ENCODE measurements at places on chromosomes 4 and X. TPM values are rescaled to one million over a fixed set of nuclear protein-coding genes. Genes with fewer than 3 reads are reported as not detected.

Gene GAGE12J
- total RNA-seq, result not detected

GRCh38 chr4:124710911-124711310 is 1.6 kb downstream of the ANKRD50 start:
- H3K27me3 ChIP-seq, result peaks cover 4% of the 10 kb centered on the region
- H3K27ac ChIP-seq, result no peak overlapping the region
- no peaks in the 10 kb centered on the region for H3K36me3 ChIP-seq
- H3K4me3 ChIP-seq, result no peak overlapping the region
- H3K4me1 ChIP-seq, result peaks cover 9% of the 10 kb centered on the region
- no peak for DNase-seq

GRCh38 chr4:99219072-99219471 is at the start of gene ADH6:
Gene ADH6 (minus strand): TSS chr4:99219246. CDS start chr4:99219152, 94 bp downstream.
- H3K36me3 ChIP-seq, result no peaks in the 10 kb centered on the region
- no peak within 1 kb of the TSS for H3K27ac ChIP-seq
- no peak within 1 kb of the TSS for H3K4me3 ChIP-seq
- no peaks in the 10 kb centered on the region for H3K27me3 ChIP-seq

GRCh38 chr4:122758033-122758432 is 25.5 kb downstream of the BBS12 start:
- H3K27ac ChIP-seq, result peak overlapping the region; percentile 12
- DNase-seq, result no peak
- no peaks in the 10 kb centered on the region for H3K36me3 ChIP-seq
- H3K4me3 ChIP-seq, result no peak overlapping the region
- peaks cover 33% of the 10 kb centered on the region for H3K27me3 ChIP-seq

- no peaks in the 10 kb centered on the region for H3K4me1 ChIP-seq
- no peak for DNase-seq
- H3K27ac ChIP-seq, result no peak overlapping the region
- peaks cover 11% of the 10 kb centered on the region for H3K27me3 ChIP-seq
These were observed 4.3 kb downstream of the AMTN start for GRCh38 chr4:70522626-70523025.

DNA sequence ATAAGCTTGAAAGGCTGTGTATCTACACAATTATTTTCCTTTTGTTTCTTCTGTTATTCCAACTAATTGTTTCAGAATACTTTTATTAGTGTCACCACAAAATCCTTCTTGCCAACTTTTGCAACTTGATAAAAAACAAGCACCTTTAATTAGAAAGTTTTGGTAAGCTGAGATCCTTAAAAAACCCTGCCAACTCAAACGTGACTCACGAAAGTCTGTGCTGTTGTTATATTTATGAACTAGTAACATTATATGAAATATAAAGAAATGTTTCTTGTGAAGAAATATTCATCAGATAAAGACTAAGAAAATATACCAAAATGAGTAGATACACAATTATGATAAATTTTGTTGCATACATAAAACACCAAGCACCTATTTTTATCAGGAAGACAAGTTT is 49.0 kb downstream of the HUWE1 start:
- peaks cover 2% of the 10 kb centered on the region for H3K27me3 ChIP-seq
- no peak overlapping the region for H3K27ac ChIP-seq
- no peak for DNase-seq
- H3K4me3 ChIP-seq, result no peak overlapping the region
- H3K36me3 ChIP-seq, result peaks cover 22% of the 10 kb centered on the region

Gene GABRA4
- not detected for total RNA-seq

DNA sequence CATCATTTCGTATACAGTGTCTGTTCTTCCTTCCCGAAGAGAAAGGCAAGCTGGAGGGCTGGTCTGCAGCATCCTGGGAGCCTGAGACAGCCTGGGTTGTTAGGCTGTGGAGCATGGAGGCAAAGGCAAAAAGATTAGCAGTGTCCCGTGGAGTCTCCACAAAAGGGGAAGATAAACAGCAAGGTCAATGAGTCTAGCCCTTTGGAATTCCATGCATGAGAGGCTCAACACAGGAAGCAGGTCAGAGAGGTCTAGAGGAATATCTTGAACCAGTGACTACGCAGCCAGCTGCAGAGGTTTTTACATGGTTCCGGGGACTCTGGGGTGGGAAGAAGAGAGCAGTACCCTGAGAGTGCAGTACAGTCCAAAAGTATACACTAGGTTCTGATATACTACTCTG is 12.2 kb upstream of the MCF2 start:
- H3K4me3 ChIP-seq, result no peak overlapping the region
- no peak overlapping the region for H3K27ac ChIP-seq
- no peak for DNase-seq
- H3K27me3 ChIP-seq, result no peaks in the 10 kb centered on the region

DNA sequence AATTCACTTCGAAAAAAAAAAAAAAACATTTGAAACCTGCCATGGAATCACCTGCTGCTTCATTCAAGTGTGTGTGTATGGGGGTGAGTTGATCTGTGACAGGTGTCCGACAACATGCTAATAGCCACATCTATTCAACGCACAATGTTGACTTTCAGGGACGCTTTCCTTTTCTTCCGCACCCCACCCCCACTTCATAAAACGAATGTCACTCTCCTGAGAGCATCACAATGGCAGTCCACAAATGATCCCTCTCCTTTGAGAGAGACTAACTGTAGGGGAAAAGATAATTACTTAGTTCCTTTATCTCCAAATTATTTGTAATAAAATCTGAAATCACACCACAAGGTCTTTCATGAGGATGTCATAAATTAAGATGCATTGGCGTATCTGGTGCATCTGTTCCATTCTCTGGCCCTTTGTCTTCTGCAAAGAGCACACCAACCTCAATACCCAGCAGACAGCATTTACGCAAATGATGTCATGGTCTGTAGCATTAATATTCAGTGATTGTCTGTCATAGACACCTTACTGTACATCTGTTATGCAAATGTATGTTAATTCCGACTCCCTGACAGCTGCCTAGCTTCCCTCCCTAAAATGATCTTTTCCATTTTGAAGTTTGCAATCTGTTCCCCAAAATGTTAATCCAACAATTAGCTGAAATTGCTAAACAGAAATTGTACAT is 640.0 kb upstream of the BOD1L1 start:
- no peaks in the 10 kb centered on the region for H3K4me1 ChIP-seq
- H3K27ac ChIP-seq, result no peak overlapping the region
- no peak overlapping the region for H3K4me3 ChIP-seq
- H3K27me3 ChIP-seq, result peaks cover 2% of the 10 kb centered on the region

Gene MAGT1
- 44.9 TPM for total RNA-seq

DNA sequence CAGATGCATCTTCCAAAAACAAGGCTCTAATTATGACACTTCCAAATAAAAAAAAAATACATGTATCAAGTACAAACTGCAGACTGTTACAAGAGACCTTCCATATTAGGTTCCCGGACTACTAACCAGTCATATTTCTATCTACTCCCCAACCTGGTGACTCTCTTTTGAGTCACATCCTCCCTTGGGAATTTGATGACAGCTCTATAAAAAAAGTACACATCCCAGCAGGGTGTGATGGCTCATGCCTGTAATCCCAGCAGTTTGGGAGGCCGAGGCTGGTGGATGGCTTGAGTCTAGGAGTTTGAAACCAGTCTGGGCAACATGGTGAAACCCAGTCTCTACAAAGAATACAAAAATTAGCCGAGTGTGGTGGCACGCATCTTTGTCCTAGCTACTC is 14.9 kb downstream of the RPGR start:
- H3K36me3 ChIP-seq, result no peaks in the 10 kb centered on the region
- H3K4me1 ChIP-seq, result no peaks in the 10 kb centered on the region
- no peak for DNase-seq
- no peak overlapping the region for H3K27ac ChIP-seq

DNA sequence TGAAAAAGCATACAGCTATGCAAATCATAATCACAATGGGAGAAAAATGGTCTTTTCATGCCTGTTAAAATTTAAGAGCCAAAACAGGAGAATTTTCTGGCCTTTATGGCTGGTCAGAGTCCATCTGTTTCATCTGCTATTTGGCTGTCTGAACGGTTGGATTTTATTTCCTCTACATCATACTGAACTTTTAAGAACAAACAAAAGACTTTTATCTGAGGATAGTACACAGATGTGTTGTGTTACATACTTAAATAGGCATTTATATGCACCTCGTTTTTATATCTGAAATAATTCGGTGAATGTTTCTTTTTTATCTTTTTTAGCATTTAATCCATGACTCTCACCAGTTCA is 18.0 kb upstream of the WWC2 start:
- no peak overlapping the region for H3K4me3 ChIP-seq
- H3K27me3 ChIP-seq, result peaks cover 4% of the 10 kb centered on the region
- no peak for DNase-seq
- H3K36me3 ChIP-seq, result no peaks in the 10 kb centered on the region
- H3K4me1 ChIP-seq, result no peaks in the 10 kb centered on the region
- no peak overlapping the region for H3K27ac ChIP-seq

Gene PCDH7
- not detected for total RNA-seq

DNA sequence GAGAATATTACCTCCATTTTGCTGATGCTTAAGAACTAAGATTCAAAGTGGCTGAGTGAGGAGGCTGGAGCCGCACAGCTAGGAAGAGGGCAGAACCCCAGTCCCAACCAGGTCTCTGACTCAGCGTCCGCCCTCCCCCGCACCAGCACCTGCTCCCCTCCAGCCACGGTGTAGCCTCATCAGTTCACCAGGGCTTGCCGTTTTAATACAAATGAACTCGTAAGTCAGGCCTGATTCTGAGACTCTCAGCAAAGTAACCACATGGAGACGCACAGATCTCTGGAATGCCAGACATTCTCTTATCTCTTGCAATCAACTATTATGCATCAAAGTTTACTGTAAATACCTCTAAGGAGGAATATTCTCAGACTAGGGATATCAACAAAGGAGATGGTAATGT is 52.4 kb downstream of the ENPP6 start:
- no peak overlapping the region for H3K4me3 ChIP-seq
- H3K27ac ChIP-seq, result no peak overlapping the region
- H3K36me3 ChIP-seq, result no peaks in the 10 kb centered on the region
- no peak for DNase-seq

GRCh38 chr4:76659103-76659490 is 224.1 kb downstream of the SHROOM3 start:
- no peak for DNase-seq
- H3K27ac ChIP-seq, result no peak overlapping the region
- no peak overlapping the region for H3K4me3 ChIP-seq
- H3K27me3 ChIP-seq, result peaks cover 6% of the 10 kb centered on the region
- no peaks in the 10 kb centered on the region for H3K4me1 ChIP-seq
- H3K36me3 ChIP-seq, result no peaks in the 10 kb centered on the region

GRCh38 chr4:174946246-174946645 is 28.1 kb downstream of the ADAM29 start:
- no peak overlapping the region for H3K4me3 ChIP-seq
- H3K27ac ChIP-seq, result no peak overlapping the region
- H3K36me3 ChIP-seq, result peaks cover 6% of the 10 kb centered on the region
- no peak for DNase-seq
- no peaks in the 10 kb centered on the region for H3K4me1 ChIP-seq

- H3K27me3 ChIP-seq, result peaks cover 3% of the 10 kb centered on the region
- H3K4me1 ChIP-seq, result no peaks in the 10 kb centered on the region
- H3K36me3 ChIP-seq, result peaks cover 6% of the 10 kb centered on the region
- H3K4me3 ChIP-seq, result no peak overlapping the region
- H3K27ac ChIP-seq, result no peak overlapping the region
- DNase-seq, result no peak
These were observed 44.0 kb downstream of the BRCC3 start for GRCh38 chrX:155115174-155115819.

GRCh38 chr4:53313510-53313909 is 52.4 kb downstream of the SCFD2 start:
- no peaks in the 10 kb centered on the region for H3K27me3 ChIP-seq
- H3K4me1 ChIP-seq, result peaks cover 18% of the 10 kb centered on the region
- H3K36me3 ChIP-seq, result peaks cover 4% of the 10 kb centered on the region
- H3K4me3 ChIP-seq, result no peak overlapping the region
- H3K27ac ChIP-seq, result no peak overlapping the region
- DNase-seq, result no peak

DNA sequence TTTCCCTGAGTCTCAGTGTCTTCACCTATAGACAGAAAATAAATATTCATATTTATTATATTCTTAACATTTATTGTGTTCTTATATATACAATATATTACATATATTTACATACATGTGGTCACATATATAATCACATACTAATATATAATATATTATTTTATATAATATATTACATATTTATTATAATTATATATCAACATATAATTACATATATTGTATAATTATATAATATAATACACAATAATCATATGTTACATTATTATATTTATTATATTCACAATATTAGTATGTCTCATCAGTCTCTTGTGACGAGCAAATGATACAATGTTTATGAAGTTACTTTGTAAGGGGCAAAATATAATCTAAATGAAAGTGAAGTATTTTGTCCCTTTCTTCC is 87.7 kb downstream of the KDR start:
- H3K4me3 ChIP-seq, result no peak overlapping the region
- H3K36me3 ChIP-seq, result no peaks in the 10 kb centered on the region
- DNase-seq, result no peak

Gene CT55
- not detected for total RNA-seq

Gene RNF128
- total RNA-seq, result not detected

DNA sequence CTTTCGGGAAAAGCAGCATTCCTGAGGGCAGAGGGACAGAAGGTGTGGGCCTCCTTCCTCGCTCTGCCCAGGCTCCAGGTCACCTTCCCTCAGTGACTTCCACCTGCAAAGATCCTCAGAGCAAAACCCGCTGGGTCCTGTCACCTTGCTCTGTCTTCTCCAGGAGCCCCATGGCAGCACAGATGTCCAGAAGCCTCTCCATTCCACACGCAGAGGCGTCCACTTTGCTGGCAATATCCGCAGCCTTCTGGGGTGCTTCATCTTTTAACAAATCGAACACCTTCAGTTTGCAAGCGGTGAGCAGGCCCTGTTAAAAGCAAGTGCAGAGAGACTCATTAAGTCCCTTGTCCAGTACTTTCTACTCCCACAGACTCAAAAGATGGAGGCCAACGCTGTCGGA is 27.3 kb downstream of the ASMTL start:
- no peaks in the 10 kb centered on the region for H3K27me3 ChIP-seq
- H3K36me3 ChIP-seq, result peaks cover 44% of the 10 kb centered on the region

DNA sequence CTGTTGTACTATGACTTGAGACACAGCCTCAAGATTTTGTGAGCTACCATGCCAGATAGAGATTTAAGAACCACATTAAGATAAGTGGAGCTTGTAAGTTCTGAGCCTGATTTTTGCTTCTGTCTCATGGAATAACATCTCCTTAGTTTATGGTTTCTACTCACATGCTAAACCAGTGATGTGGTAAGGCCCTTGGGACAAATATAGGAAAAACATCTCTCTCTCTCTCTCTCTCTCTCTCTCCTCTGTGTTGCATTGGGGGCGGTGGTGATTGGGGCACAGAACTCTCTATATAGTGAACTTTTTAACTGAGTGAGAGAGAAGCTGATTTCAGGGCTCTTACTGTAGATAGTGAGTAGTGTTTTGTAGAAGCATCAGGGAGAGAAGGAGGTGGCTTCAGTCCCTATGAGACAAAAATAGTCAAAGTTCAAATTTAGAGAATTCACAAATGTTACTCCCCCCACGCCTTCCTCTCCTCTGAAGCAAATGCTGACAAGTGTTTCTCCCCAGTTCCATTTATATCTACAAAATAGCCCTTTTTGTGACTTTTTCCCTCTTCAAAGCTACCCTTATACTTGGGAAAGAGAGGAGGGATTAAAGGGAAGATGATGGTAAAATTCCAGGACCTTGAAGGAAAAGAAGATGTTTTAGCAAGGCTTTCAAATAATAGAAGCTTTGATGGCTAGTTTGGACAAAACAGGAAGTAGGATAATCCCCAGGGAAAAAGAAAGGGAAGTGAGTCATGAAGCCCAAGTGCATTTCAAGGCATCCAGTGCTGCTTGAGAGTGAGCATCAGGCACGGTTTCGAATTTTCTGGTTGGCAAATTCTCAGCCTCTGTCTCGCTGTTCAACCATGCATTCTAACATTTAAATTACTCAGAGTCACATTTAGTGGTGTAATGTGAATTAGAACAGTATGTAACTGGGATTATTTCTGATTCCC is 134.3 kb upstream of the AP1S2 start:
- peaks cover 12% of the 10 kb centered on the region for H3K4me1 ChIP-seq
- H3K4me3 ChIP-seq, result no peak overlapping the region
- no peak for DNase-seq
- no peak overlapping the region for H3K27ac ChIP-seq

Gene CTAG2
- total RNA-seq, result not detected

Data from natural killer cell treated with Interleukin-12 subunit alpha and Interleukin-12 subunit beta and Interleukin-15 and Interleukin-18, amount 100 ng/mL, for 72 hours (primary cell).